ENCODE measurements at places on chromosomes 2 and 18.

DNA sequence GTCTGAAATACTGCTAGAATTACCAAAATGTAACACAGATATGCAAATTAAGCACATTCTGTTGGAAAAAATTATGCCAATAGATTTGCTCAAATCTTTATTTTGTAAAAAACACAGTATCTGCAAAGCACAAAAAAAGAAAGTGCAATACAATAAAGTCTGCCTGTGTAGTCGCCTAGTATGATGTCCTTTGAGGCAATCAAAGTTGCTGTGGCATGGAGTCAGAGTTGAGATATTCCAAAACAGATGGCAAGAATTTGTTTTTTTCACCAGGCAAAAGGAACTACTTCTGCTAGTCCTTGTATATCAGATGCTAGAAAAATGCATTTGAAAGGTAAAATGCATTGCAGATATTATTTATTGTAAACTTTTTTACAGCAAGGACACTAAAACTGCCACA is 531.3 kb upstream of the TMEFF2 start:
- no peak for DNase-seq

DNA sequence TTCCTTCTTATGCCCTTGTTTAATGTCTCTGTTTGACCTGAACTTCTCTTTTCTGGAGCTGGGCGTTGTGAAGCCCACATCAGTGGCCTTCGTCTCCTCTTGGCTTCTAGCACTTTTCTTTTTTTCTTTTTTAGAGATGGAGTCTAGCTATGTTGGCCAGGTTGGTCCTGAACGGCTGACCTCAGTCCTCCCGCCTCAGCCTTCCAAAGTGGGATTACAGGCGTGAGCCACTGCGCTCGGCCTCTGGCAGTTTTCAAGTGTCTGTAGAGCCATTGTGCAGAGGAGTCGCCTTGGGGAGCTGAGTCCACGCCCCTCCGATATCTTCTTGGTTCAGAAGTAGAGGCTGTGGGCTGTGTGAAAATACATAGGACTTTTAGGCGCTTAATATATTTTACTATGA is 36.5 kb downstream of the ZNF532 start:
- no peak for DNase-seq

DNA sequence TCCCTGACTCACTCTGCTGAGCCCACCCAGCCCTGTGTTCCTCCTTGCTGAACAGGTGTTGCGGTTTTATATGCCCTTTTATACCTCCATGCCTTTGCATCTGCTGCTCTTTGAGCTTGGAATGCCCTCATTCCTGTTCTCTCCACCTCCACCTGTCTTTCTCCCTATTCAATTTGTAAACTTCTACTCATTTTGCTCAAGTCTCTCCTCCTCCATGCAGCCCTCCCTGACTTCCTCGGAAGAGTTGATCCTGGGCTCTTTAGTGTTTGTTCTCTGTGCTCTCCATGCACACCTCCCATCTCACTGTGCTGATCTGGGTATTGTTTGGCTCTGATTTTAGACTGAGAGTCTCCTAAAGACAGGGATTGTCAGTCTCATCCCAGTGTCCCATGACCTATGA is 7.2 kb upstream of the OTOF start:
- DNase-seq: no peak

DNA sequence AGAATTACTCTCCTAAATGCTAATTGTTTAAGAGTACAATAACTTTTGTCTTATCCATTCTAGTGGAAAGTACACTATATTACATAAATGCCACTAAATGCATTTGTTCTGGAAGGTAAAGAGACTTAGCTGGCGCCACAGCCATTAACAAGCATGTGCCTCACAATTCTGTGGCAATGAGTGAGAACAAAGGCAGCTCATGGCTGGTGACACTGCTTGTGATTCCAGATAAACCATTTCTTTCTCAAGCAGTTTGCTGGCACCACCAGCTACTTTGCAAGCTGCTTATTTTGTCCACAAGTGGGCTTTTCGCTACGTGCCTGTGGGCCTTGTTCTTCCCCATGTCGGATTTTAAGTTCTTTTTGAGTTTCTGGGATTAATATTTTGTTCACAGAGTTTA is 147.6 kb upstream of the SMAD7 start:
- DNase-seq: no peak

DNA sequence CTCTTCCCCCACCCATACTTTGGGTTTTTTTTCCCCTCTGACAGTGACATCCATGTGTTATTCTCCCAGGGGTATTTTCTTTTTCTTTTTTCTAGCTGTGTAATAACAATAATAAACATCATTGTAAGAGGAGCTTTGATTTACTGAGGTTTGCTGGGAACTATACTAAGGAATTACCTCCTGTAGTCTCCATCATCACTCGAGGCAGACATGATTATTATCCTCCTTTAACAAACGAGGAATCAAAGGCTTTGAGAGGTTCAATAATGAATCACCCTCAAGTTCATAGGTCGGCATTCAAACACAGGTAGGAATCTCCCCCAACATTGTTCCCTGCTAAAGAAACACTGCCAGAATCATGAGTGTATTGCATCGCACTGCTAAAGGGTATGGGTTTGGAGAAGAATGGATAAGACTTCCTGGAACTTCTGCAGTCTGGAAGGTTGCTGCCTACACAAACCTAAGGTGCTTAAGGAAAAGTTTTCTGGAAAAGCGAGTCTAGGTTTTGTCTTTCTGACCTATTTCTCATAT is 260.2 kb upstream of the SESTD1 start:
- no peak for DNase-seq

- DNase-seq: no peak
These were observed 109.1 kb downstream of the MCFD2 start for GRCh38 chr2:46806526-46806925.

DNA sequence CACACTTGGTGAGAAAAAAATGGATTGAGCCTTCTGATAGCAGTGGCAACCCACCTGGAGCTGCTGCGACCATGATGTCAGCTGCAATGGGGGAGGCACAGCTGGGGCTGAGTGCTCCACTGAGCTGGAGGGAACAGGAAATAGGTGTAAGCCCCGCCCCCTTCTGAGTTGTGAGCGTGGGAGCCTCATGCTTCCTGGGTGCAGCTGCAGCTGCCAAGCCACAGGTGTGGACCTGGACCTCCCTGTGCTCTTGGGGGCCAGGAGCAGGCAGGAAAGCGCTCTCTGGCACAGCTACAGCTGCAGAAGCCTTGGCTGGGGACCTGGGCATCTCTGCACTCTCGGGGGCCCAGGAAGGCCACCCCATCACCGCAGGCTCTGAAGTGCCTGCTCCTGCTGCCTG is 970.6 kb downstream of the DCDC2C start:
- no peak for DNase-seq

GRCh38 chr18:13433125-13433524 is 214.6 kb downstream of the LDLRAD4 start:
- DNase-seq: no peak

DNA sequence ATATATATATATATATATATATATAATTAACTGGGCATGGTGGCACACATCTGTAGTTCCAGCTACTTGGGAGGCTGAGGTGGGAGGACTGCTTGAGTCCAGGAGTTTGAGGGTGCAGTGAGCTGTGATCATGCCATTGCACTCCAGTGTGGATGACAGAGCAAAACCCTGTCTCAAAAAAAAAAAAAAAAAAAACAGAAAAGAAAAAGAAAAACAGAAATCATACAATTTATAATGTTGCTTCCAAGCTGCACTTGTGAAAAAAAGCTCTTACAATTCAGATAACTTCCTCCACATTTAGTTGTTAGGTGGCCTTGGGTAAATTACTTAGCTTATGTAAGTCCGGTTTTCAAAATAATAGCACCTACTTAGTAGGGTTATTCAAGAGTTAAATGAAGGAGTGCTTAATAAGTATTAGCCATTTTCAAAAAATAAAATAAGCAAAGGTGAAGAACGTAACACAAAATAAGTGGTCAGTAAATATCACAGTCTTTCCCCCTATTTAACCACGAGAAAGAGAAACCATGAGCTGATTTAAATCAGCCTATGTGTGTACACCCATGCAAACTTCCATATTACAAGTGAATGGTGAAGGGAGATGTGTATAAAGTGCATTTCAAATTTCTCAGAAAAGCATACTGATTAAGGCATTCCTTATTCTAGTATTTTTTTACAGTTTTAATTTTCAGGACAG is 2.3 kb downstream of the WIPF1 start:
- no peak for DNase-seq

- DNase-seq: no peak
These were observed 47.2 kb downstream of the WDR33 start for GRCh38 chr2:127763776-127764175.

DNA sequence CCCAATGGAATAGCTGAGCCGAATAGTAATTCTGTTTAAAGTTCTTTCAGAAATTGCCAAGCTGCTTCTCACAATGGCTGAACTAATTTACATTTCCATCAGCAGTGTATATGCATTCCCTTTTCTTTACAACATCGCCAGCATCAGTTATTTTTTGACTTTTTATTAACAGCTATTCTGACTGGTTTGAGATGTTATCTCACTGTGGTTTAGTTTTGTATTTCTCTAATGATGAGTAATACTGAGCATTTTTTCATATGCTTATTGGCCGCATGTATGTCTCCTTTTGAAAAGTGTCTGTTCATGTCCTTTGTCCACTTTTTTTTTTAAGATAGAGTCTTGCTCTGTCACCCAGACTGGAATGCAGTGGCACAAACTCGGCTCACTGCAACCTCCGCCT is 100.7 kb downstream of the C2orf74 start:
- DNase-seq: no peak

DNA sequence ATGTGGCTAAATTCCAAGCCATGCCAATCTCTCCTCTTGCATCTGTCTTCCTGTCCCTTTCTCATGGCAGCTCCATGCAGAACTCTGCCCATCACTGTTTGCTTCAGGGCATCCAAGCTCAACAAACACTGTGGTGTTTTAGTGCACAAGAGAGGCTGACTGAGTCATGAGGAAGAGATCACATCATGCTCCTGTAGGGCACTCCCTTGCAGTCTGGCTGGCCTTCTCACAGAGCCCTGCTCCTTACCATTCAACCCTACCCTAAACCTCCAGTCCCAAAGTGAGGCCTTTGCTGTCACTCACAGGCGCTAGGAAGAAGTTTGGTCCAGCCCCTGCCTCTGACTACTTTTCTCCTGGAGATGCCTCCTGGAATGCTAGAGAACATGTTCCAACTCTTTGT is 194.0 kb downstream of the LRATD1 start:
- no peak for DNase-seq

DNA sequence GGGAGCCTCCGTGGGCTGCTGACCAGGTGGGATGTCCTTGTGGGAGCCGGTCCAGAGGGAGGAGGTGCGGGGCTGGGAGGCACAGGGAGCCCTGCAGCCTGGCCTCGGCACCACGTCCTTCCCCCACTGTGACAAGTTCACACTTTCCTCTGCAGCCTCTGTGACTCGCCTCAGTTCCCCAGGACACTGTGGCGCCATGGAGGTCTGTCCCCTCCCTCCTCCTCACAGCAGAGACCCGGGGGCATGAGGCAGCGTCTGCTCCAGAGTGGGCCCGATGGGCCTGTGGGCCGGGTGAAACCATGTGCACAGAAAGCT is 27.3 kb upstream of the KCNG2 start:
- DNase-seq: no peak

DNA sequence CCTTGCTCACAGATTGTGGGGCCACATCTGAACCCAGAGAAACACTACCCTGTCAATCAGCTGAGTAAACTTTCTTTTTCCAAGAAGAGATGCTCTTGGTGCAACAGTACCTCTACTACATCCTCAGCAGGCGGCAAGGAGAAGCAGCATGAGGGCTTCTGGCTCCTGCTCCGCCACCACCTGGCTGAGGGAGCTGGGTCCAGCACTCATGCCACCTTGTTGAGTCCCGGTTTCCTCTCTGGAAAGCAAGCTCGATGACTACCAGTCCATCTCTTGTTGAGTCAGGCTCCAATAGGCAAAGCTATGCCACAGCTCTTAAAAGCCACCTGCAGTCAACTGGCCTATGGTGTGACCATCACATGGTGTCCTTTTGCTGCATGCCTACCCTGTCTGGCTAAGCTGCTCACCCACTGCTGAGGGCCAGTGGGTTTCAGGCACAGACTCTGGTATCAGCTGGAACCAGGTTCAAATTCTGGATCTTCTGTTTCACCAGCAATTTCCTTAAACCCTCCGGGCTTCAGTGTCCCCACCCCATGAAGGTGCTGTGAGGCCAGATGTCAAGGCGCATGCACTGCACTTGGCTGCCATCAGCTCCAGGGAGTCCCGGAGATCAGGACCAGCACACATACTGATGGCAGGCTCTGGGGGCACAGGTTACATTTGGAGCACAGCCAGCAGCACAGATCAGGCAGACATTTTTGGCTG is 42.5 kb upstream of the ACAA2 start:
- no peak for DNase-seq

GRCh38 chr18:46563317-46563716 is 93.7 kb downstream of the LOXHD1 start:
- no peak for DNase-seq

DNA sequence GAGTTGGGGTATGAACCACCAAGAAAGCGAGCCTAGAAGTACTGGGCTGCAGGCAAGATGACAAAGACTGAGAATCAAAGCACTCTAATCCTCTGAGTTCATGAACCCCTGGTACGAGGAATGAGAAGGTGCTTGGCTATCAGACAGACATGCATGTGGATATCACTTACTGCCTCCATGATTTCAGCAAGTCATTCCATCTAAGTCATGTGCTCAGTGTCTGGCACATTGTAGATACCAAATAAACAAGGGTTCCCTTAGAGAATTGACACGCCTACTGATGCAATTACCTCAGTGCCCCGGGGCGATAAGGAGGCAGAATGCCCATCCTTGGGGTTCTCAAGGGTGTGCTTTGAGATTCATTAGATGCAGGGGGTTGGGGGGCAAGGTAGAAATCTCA is 125.6 kb upstream of the PKDCC start:
- no peak for DNase-seq

DNA sequence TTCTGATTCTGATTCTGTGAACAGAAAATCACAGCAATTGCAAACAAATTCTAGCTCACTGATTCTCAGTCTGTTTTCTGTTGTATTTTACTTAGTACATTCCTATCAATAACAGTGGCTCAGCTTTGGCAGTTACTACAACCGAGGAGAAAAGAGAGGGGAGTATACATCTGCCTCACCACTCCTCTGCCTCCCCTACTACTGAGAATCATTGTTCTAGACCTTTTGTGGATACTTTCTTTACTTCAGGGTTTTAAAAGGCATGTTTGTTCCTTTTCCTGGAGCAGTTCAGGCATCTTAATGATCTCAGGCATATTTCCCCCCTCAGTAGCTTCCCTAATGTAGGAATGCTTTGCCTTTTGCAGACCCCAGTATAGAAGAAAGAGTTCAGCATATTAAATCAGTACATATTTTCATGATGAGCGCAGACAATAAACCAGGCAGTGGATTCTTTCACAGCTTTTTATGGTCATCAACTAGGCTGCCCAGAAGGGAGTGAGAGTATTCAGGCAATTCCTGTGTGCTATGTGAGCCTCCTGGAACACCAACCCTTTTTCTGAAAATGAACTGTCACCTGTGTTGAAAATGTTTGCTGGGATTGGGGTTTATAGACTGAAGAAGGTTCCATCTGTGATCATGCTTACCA is 10.3 kb downstream of the STAMBP start:
- DNase-seq: no peak
